ENCODE measurements at places on chromosomes 4 and X.

DNA sequence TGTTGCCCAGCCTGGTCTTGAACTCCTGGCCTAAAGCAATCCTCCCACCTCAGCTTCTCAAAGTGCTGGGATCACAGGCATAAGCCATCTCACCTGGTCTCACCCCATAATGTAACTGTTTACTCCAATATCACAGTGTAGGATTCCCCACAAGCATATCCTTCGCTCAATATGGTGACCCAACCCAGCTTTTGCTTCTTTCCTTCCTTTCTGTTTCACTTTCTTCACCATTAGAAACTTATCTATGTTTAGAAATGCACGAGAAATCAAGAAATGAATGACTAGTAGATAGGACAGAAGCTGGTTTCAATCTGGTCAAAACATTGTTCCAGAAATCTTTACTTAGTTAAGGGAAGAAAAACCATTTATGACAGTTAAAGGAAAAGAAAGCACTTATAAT, 18.9 kb downstream of the TSPAN5 start:
- no peak for DNase-seq

GRCh38 chrX:15769300-15769954, 20.9 kb upstream of the ZRSR2 start:
- DNase-seq = no peak

DNA sequence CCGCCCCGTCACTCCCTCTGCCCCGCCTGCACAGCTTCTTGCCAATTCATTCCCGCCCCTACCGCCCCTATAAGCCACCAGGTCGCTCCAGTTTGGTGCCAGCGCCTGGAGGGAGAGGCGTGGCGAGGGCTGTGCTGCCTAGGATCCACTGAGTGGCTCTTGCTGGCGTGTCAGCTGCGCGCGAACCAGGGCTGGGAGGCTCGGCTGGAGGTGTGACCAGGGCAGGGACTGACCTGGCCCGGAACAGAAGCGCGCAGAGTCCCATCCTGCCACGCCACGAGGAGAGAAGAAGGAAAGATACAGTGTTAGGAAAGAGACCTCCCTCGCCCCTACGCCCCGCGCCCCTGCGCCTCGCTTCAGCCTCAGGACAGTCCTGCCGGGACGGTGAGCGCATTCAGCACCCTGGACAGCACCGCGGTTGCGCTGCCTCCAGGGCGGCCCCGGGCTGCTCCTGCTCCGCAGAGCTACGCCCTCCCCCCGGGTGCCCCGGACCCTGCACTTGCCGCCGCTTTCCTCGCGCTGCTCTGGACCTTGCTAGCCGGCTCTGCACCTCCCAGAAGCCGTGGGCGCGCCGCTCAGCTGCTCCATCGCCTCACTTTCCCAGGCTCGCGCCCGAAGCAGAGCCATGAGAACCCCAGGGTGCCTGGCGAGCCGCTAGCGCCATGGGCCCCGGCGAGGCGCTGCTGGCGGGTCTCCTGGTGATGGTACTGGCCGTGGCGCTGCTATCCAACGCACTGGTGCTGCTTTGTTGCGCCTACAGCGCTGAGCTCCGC, at the start of gene GPR78:
Gene GPR78, plus strand, starts transcription at position 72 of the 773 bp plus-strand sequence. Its CDS starts 591 bp downstream, at position 663.
- DNase-seq = peak; percentile 38

DNA sequence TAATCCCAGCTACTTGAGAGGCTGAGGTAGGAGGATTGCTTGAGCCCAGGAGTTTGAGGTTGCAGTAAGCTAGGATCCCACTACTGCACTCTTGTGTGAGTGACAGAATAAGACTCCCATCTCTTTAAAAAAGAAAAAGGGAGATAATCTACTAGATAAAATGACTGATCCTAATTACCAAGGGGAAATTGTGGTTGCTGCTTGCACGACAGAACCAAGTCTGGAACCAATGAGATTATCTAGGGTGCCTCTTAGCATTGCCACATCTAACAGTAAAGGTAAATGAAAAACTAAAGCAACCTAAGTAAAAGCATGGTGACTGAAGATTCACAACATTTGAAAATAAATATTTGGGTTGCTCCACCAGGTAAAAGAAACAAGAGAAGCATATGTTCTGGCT, 185.1 kb downstream of the PDHA2 start:
- DNase-seq = no peak

DNA sequence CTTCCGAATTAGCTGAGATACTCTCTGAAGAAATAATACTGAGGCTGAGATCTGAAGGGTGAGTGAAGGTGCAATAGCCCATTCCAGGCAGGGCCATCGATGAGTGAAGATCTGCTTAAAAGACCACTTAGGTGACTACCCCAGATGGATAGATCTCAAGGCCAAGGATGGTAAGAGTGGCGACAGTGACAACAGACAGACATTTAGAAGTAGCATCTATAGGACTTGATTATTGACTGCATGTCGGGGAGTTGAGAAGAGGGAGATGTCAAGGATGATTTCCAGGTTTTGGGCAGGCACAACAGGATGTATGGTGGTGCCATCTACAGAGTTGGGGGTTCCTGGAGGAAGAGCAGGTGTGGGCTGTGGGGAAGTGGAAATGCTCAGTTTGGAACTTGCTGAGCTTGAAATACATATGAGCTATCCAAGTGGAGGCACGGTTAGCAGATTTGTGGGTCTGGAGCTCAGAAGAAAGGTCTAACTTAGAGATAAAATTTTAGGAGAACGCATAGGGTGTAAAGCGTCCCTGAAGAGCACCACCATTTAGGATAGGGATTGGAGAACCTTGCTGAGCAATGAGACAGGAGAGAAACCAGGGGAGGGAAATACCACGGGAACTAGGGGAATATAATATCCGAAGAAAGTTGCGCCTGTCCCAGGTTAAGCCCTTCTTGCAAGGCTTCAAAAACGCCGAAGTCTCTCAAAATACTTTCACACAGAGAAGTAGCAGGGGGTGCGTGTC, 688 bp downstream of the UFSP2 start:
- no peak for DNase-seq

- no peak for DNase-seq
These were observed 20.7 kb downstream of the STX18 start for GRCh38 chr4:4521136-4521535.

DNA sequence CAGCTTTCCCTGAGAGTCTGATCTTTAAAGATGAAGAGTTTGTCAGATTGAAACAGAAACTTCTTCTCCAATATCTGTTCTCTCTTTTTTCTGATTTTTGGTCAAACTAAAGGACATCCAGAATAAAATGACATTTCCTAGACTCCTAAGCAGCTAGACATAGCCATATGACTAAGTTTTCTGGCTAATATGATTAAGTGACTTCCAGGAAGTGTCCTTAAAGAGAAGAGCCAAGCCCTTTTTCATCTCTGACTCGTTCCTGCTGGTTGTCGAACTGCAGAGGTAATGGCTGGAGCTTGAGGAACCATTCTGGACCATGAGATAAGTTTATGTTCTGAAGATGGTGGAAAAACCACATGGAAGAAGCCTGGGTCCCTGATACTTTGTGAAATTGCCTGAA, 546.0 kb downstream of the BCOR start:
- DNase-seq = no peak

- no peak for DNase-seq
These were observed 63.1 kb downstream of the RTL9 start for GRCh38 chrX:110421500-110422455.

GRCh38 chrX:147953976-147954375, 27.2 kb upstream of the FMR1NB start:
- no peak for DNase-seq

All from stimulated activated CD4-positive, alpha-beta T cell treated with anti-CD3 and anti-CD28 coated beads, TNF-alpha, amount 100 ng/mL, for 24 hours (primary cell).